CD8-positive, alpha-beta T cell (primary cell): ENCODE measurements at places on chromosomes 13 and 19.

GRCh38 chr19:2191456-2192310, 27.9 kb downstream of the DOT1L start:
- no peak for DNase-seq

- no peak for DNase-seq
Measured at GRCh38 chr19:56108447-56109195, 12.5 kb downstream of the ZNF787 start.

DNA sequence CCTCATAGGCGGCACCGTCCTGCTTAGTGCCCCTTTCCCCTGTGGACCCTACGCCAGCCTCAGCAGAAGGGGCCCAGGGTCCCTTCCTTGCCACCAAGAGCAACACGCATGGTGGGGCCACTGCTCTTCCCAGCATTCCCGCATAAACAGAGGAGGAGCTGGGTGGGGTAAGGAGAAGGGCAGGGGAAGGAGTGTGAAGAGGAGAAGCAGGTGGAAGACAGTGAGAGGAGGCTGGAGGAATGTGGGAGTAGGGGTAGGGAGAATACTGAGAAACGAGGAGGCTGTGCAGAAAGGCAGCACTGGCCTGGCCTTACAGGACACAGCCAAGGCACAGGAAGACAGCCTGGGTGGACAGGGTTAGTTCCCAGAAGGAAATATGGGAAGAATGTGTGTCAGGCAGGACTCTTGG, 43.9 kb downstream of the ZNF331 start:
- no peak for DNase-seq

- DNase-seq: no peak
Measured at GRCh38 chr13:44140888-44141724, 232.5 kb upstream of the SERP2 start.

DNA sequence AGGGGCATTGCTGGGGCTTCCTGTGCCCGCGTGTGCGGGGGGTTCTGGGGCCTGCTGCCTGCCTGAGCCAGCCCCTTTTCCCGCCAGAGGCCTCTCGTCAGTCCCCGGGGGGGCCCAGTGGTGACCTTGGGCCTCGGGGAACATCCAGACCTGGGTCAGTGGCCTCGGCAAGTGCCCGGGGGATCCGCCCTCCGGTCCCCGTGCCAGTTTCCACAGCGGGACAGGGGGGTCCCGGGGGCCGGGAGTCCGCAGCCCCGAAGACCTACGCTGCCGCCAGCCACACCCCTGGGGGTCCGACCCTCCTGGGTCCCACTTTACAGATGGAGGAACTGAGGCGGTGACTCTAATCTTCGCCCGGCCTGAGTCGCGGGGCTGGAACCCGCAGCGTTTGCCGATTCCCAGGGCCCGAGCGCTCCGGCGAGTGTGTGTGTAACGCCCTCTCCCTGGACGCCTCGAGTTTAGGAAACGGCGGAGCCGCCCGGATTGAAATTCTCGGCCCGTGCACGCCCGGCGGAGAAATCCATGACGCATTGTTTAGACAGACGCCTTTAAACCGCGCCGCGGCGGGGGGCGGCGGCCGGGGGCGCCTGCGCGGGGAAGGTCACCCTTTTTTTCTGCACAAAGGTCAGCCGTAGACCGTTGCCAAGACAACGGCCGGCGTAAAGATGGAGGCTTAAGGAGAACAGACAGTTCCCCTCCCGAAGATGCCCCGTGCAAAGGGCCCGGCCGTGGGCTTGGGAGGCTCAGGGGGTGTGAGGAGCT, 39.3 kb downstream of the EFNA2 start:
- peak; percentile 27 for DNase-seq

- DNase-seq: no peak
Measured at GRCh38 chr13:96780105-96780504, 214.2 kb downstream of the OXGR1 start.

DNA sequence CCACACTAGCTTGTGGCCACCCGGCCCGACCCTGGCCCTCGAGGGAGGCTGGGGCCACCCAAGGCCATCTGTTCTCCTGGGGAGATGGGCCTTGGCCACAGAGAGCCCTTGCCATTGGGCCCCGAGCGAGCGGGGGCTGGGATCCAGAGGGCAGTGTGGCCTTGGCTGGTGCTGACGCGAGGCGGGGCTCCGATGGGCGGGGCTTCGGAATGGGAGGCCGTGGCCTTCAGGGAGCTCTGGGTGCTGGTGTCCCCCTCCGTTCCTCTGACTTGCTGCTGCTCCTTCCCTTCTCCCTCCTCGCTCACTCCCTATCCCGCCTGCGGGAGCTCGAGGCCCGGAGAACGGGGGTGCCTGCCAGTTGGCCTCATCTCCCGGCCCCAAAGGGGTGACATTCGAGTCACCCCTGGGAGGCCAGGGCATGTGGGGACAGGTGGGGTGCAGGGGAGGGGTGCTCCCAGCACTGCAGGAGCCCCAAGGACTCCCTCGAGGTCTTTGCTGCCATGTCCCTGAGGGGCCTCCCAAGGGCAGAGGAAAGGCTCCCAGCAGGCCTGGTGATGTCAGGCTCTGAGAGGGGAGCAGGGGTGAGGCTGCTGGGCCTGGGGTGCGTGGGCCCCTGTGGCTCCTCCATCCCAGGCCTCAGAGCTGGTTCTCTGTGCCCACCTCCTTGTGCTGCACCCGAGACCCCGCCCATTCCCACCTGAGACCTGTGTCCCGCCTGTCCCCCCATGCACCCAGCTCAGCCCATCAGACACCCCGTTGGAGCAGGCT, 4.2 kb downstream of the NCLN start:
- DNase-seq: no peak
